ENCODE measurements at places on chromosomes 6 and 20.

DNA sequence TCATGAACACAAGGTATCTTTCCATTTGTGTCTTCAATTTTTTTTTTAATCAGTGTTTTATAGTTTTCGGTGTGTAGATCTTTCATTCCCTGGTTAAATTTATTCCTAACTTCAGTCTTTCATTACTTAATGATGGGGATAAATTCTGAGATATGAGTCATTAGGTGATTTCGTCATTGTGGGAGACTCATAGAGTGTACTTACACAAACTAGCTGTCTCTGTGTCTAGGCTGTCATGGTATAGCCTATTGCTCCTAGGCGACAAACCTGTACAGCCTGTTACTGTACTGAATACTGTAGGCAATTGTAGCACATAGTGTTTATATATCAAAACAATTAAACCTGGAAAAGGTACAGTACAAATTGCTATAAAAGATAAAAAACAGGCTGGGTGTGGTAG, 42.1 kb downstream of the SMAP1 start:
- no peak for DNase-seq

DNA sequence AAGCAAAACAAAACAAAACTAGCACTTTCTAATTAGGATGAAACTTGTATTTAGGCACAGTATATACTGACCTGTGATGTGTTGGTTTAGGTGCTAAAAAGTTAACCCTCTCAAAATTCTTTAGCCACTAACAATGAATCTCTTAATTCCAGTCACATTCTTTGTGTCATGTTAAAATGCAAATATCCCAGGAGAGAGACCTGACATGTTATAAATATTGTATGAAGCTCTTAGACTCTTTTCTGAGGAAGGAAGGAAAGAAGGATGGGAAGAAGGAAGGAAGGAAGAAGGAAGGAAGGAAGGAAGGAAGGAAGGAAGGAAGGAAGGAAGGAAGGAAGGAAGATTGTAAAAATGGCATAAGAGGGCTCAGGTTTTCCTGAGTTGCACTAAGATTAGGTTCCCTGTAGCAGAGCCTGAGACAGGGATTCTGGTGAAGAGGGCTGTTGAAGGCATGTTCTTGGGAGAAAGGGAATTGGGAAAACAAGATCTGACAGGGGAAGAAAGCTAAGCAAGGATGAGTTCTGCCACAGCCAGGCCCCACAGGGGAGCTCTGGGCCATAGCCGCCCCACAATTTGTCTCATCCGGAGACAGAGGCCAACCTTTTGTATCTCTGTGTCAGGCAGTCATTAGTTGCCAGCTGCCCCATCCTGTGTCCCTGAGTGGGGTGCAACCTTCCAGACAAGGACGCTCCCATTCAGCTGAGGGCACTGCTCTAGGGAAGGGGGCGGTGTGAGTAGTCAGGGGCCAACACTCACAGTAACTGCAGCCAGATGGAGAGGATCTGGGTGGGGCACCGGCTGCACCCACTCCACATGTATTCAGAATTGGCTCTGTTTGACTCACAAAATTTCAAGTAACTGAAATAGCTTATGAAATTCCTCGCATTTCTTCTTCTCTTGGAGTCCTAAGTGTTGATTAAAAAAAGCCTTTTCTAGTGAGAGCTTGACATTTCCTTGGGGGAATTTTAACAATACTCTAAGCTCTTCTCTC, 189.3 kb upstream of the ARG1 start:
- no peak for DNase-seq

DNA sequence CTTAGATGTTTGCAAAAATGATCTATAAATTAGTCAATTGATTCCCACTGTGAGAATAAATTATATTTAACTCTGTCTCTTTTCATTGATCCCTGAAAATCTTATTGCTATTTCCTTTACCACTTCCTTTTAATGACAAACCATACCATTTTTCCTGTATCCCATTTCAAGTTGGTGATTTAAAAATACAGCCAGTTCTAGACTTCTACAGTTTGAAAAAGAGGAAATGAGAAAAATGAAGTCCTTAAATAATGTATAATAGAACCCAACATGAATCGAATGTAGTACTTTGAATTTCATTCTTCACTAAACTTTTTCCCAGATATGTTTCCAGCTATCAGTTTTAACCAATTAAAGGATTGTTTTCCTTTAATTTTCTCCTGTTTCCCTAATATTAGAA, 29.5 kb upstream of the SDHAF4 start:
- DNase-seq: no peak

- no peak for DNase-seq
Measured at GRCh38 chr20:6704132-6704861, 63.2 kb upstream of the BMP2 start.

DNA sequence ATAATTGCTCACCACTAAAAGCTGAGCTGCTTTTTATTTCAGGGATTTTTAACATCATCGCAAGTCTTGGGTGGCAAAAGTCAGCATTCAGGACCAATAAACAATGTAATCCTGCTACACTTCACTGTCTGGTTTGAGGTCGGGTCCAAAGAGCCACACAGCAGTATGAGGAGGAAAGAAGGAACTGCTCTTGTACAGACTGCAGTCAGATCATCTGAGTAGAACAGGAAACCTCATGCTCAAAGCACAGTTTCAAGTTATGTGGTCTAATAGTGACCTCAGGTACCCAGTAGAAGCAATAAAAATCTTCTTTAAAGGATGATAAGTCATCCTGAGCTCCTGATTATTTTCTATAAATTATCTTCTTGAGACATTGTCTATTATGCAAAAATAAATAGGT, 211.4 kb downstream of the FUT9 start:
- DNase-seq: no peak

DNA sequence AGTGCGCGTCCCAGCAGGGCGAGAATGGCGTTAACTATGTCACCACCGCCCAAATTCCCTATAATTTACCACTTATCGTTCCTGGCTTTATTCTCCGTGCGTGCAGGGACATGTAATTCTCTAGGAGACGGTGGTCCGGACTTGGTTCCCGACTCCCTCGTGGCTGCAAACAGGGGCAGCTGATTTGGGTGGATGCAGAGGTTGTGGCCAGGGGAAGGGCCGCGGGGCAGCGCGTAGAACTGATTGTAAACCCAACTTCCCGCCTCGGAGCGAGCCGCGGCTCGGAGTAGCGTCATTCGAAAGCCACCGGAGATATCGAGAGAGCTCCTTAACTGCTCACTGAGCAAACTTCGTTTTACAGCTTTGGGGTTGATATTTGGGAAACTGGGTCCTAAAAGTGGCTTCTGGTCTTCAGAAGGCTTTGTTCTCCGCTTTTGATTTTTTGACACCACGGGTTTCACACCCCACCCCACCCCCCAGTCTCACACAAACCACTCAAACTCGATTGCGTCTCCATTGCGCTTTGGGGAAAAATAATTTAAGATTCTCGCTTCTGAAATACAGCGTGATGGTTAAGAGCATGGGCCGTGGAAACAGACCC, 17.5 kb upstream of the ZSCAN9 start:
- no peak for DNase-seq

DNA sequence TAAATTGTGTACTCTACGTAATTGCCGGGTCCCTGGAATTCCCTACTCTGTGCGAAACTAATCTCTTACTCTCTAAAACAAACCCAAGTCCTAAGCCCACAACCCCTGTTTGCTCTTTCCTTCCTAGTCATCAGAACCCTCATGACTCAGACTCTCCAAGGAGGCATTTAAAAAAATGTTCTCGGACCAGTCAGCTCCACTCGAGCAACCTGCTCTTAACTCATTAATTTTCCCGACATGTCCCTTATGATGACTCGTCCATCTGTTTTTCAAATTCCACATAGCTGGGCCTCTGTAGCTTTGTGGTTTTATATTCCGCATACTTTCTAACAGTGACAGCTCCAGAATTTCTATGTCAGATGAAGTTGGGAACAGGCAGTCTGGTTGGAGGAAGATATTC, 2.6 kb upstream of the MUC22 start:
- no peak for DNase-seq

GRCh38 chr6:12717356-12717755, 789 bp downstream of the PHACTR1 start:
- no peak for DNase-seq

DNA sequence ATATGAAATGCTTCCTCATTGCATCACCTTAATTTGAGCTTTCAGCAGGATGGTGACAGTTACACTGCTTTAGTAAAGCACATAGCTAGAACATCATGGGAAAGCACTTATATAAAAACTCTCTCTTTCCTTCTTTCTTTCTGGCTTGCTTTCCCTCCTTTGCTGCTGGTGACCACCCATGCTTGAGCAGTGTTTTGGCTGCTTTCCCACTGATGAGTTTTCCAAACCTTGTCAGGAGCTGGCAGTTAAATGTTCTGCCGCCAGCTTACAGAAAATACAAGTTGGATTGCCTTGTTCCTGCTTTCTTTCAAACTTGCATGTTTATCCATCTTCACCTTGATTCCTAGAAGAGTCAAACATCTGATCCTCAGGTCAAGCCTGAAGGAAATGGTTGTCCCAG, 323.9 kb downstream of the FOXA2 start:
- DNase-seq: no peak

GRCh38 chr6:159151266-159151855, 17.8 kb upstream of the FNDC1 start:
- peak; percentile 23 for DNase-seq

DNA sequence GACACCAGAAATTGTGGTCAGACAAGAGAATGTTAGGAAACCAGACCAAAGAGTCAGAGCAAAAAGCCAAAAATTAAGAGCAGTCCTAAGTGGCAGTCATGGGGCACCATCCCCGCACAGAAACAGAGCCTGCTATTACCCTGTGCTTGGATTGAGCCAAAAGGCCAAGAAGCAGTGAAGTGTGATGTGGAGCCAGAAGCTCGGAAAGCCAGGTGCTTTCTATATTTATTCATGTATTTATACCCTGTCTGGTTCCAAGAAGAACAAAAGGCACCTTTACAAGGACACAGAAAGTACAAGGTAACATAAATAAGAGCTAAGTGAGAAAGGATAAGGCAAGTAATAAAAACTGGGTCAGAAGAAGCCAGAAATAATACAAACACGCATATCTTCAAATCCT, 336.2 kb upstream of the CNR1 start:
- DNase-seq: no peak

- DNase-seq: no peak
Measured at GRCh38 chr6:166877906-166878305, 78.4 kb downstream of the RNASET2 start.

GRCh38 chr20:16260911-16261310, 312.3 kb downstream of the KIF16B start:
- DNase-seq: no peak

DNA sequence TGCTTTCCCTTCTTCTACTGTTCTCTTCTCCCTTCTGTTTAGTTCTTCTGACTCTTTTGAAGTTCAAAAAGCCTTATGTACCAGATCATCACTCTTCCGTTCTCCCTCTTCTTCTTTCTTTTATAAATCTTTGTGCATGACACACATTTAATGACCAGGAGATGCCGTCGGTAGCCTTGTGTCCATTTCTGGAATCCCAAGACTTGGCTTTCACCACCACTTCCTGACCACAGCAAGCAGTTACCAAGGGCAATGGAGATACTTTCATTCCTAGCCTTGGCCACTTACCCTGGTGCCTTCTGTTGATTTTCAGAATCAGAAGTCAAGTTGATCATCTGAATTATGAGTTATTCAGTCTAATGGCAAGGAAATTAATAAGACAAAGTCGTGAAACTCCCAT, 268.5 kb upstream of the QKI start:
- no peak for DNase-seq

GRCh38 chr6:15331629-15332251, 85.9 kb downstream of the JARID2 start:
- DNase-seq: no peak

GRCh38 chr20:43383026-43383795, 74.5 kb upstream of the SRSF6 start:
- no peak for DNase-seq

GRCh38 chr6:1372690-1373089, 16.7 kb upstream of the FOXF2 start:
- DNase-seq: no peak

DNA sequence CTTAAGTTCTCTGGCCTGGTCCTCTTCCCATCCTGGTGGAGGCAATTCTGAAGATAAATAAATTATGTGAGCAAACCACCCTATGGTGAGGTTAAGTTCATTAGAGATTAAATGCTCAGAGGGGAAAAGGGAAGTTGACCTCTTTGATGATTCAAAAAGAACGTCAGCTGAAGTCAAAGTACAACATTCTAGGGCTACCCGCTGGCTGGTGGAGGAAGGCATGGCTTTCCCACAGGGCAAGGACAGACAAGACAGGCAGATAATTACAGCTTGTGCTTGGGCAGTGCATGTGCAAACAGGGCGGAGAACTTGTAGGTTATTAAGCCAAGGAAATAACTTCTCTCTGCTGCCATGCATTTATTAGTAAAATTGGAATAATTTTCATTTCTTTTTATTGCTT, 91.0 kb upstream of the SLC24A3 start:
- no peak for DNase-seq

- no peak for DNase-seq
Measured at GRCh38 chr6:6591778-6592465, 3.4 kb downstream of the LY86 start.

GRCh38 chr6:136440203-136440602, 110.0 kb downstream of the MAP7 start:
- no peak for DNase-seq

- DNase-seq: no peak
Measured at GRCh38 chr6:148873868-148874267, 127.0 kb downstream of the UST start.

GRCh38 chr20:31523361-31524283, 9.4 kb downstream of the HM13 start:
- no peak for DNase-seq

- no peak for DNase-seq
Measured at GRCh38 chr6:20630617-20631548, 96.6 kb downstream of the CDKAL1 start.

DNA sequence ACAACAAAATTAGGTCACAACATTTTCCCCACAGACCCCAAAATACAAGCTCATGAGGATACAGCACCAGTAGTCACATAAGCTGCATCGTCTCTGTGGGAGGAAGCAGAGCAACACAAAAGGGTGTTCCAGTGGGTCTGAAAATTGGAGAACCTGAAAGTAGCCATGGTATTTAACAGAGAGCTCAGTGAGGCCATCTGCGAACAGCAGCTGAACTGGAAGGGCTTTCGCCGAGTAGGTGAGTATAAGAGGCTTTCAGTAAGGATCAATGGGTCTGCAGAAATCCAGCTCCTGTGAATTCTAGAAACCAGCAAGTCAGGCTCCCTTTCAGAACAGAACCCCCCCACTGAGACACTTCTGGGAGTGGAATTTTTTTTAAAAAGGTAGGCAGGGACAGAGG, 120.0 kb upstream of the RREB1 start:
- DNase-seq: no peak

DNA sequence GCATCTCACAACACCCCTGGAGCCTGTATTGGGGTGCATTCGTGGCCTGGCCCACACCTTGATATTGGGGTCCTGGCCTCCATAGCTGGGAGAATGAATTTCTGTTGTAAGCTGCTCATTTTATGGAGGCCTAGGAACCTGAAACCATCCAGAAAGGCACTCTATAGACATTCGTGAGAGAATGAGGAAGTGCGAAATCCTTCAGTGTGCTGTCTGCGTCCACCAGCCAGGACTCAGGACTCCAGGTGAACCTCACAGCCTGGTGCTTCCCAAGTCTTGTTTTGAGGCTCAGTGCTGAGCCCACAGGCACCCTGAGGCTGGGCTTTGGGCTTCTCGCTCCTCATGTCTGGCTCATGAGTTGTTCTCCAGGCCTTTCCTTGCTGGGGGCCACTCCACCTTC, 11.9 kb upstream of the RBBP8NL start:
- no peak for DNase-seq
